ENCODE measurements at places on chromosomes 1 and 21.

DNA sequence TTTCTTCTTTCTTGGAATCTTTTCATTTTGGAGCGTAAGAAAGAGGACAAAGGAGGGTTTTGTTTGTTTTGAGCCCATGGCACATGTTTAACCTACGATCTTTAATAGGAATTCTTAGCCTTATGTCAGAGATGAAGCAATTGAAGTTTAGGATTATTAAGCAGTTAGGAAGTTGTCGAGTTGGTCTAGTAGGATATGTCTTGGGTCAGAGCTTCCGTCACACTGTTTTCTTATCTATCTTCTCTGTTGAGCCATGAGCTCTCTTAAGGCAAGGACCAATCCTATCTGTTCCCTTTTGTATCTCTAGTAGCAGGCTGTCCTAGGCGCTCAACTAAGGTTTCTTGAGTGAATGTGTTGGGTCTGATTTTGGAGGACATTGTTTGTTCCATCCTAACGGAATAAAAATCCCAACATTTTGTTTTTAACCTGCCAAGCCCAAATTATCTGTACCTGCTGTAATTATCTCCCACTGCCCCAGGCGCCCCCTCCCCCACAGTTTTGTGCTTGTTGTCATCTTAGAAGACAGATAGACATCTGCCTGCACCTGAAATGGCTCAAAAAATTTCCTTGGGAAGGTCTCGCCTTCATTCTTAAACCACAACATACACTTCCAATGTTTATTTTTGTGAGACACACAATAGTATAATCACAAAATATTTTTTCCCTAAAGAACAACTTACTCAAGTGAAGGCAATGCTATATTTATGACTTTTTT, 95.3 kb upstream of the GADD45A start:
- no peak for DNase-seq

- DNase-seq = peak; percentile 78
Observed at GRCh38 chr1:53182111-53182593, 14.5 kb upstream of the CPT2 start.

GRCh38 chr21:33171616-33172169, 58.0 kb upstream of the IFNAR2 start:
- DNase-seq = no peak

DNA sequence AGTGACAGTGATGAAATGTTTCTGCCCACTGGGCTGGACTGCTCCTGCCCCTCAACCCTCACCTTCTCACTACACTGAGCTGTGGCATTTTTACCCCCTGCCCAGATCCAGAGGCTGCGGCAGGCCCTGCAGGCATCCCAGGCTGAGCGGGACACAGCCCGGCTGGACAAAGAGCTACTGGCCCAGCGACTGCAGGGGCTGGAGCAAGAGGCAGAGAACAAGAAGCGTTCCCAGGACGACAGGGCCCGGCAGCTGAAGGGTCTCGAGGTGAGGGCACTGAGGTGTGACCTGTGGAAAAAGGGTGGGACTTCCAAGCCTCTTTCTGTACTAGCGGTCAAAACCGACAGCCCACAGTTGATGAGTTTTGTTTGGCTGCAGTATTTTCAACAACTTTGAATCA, 6.2 kb upstream of the TUFT1 start:
- no peak for DNase-seq

- no peak for DNase-seq
Observed at GRCh38 chr1:788835-789234, 102.4 kb upstream of the OR4F16 start.

GRCh38 chr1:187396929-187397796, 568.4 kb downstream of the PLA2G4A start:
- no peak for DNase-seq

DNA sequence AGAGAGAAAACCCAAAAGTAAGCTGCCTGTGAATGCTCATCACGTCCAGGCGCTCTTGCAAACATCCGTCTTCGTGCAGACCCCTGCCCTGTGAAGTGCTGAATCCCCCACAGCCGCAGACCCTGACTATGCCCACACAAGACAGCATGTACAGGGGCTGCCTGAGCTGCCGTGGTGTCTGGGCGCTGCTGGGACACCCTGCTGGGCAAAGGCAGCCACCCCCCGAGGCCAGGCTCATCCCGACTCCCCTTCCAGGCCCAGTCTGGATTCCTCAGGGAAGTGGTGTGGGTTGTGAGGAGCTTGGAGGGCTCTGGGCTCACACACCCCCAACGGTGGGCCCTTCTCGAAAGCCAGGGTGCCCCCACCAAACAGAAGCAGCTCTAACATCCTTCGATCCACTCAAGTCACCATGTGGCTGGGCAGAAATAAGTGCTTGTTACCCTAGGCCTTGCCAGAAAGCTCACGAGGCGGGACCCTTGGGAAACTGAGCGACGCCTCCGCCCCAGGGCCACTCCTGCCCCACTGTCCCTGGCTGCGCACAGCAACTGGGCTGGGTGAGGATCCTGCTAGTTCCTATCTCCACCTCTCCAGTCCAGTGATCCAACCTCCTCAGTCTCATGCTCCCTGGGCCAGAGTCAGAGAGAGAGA, 4.8 kb upstream of the WNT9A start:
- DNase-seq = no peak

DNA sequence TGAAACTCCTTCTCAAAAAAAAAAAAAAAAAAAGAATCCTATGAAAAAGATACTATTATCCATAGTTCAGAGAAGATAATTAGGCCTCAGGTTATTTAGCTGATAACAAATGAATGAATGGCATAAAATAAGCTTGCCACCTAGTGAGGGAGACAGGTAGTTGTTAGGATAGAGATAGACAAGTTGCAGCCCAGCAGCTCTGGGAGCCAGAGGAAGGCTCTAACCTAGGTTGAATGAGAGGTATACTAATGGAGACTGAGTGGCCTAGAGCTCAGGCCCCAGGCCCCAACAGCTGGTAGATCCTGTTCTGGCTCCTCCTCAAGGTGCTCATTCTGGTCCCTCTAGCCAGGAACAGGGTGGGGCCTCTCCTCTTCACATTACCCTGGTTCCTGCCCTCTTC, 20.6 kb upstream of the RSPO1 start:
- no peak for DNase-seq

- no peak for DNase-seq
Observed at GRCh38 chr1:226691247-226691646, 47.8 kb downstream of the ITPKB start.

- no peak for DNase-seq
Observed at GRCh38 chr1:157771661-157772425, 5.1 kb downstream of the FCRL2 start.

DNA sequence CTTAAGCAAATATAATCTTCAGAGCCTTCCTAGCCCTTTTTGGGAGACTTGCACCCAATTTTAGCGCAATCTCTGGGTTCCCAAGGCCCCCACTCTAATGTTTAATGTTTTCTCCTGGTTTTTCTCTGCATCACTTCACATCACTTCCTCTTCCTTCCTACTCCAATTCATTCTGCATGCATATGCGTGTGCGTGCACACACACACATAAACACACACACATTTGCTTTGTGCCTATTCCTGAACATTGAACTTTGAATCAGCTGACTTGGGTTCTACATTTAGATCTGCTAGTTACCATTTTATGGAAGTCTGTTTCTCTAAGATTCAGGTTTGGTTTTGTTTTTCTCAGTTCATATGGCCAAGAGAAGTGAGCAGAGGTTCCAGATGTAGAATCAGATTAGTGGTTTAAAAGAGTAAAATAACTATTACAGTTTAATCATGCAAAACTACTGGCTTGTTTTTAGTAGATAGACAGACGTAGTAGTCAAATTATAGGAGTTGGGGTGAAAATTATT, 7.4 kb upstream of the EDEM3 start:
- no peak for DNase-seq

GRCh38 chr1:1345384-1345783, 3.8 kb downstream of the DVL1 start:
- DNase-seq = no peak

GRCh38 chr1:40742363-40743061, 41.1 kb upstream of the KCNQ4 start:
- DNase-seq = no peak

- DNase-seq = peak; percentile 52
Observed at GRCh38 chr1:85581802-85582686, 1.5 kb downstream of the CCN1 start.

DNA sequence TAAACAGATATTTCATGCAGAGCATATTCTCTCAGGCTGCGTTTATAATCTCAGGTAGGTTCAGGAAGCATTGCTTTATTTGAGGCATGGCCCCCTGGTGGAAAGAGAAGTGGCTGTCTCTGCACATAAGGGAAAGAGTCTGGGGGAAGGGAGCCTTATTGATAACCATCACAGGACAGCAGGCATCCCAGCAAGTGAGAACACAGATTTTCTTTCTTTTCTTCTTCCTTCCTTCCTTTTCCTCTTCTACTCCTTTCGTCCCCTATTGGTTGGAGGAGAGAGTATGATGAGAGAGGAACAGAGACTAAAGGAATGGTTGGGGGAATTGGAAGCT, 21.9 kb downstream of the TSNAX start:
- peak; percentile 50 for DNase-seq

GRCh38 chr1:153390938-153391710, at the start of gene S100A8:
TSS of gene S100A8 (minus strand) at chr1:153391073. CDS start at chr1:153390535, 538 bp downstream.
- DNase-seq = no peak

DNA sequence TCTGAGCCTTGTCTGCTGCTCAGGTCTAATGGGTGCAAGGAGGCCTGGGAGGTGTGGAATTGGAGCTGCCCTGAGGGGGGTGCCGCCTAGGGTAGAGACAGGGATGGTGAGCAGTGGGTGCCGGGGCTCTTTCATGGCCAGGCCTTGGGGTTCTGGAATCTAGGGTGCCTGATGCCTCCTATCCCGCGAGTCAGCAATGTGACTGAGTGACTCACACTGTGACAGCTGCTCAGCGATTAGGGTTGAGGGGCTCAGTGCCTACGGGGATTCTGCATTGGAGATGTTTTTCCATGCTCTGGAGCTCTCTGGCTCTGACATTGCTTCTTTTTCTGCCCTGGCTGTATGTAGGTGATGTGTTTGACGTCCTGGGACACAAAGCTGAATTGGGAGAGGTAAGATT, 16.8 kb downstream of the ATP8B2 start:
- DNase-seq = no peak

DNA sequence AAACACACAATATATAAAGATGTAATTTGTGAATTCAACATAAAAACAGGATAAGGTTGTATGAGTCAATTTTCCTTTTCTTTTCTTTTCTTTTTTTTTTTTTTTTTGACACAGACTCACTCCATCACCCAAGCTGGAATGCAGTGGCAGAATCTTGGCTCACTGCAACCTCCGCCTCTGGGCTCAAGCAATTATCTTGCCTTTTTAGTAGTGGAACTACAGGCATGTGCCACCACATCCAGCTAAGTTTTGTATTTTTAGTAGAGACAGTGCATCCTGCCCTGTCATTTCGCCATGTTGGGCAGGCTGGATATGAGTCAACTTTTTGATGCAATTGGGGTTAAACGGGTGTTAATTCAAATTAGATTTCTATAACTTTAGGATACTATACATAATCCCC, 10.3 kb upstream of the SPRR2B start:
- no peak for DNase-seq

DNA sequence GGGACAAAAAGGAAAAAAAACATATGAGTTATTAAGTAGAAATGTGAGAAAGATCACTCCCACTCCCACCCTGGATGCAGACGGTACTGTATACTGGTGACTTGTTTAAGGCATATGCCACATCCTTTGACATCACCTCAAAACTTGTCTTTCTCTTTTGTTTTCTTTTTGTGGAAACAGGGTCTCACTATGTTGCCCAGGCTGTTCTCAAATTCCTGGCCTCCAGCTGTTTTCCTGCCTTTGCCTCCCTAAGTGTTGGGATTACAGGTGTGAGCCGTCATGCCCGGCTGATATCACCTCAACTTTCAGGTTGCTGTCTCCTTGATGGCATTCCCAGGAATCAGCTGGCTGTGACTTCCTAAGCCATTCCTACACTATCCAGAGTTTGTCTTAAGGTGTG, 18.4 kb upstream of the KHDRBS1 start:
- DNase-seq = no peak

Data from ACHN (cell line).